ENCODE measurements at places on chromosomes 1 and 21. TPM values are rescaled to one million over a fixed set of nuclear protein-coding genes. Genes with fewer than 3 reads are reported as not detected.

DNA sequence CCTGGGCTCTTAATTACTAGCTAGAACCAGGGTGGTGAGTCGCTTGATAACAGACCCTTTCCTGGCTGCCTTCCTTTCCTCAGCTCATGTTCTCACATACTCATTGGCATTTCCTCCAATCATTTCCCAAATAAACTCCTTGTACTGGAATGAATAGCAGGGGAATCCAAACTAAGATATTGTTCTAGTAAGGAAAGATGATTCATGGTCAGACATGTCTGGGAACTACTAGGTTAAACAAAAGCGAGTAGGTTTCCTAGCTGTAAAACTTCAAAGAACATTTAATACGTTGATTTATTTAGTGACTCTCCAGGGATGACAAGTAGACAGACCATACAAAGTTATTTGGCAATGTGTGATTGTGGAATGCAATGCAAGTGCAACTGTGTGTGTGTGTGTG lies 121.2 kb upstream of the KCNJ6 start:
- DNase-seq, result peak; percentile 81

- peak; percentile 87 for DNase-seq
Observed at GRCh38 chr1:216456682-216457081, 33.4 kb upstream of the USH2A start.

Gene ACTL8
- 0.39 TPM for total RNA-seq

Gene SHISAL2A
- total RNA-seq, result 0.15 TPM

- peak; percentile 87 for DNase-seq
Observed at GRCh38 chr21:43598416-43599120, 60.7 kb downstream of the HSF2BP start.
